Naive thymus-derived CD4-positive, alpha-beta T cell (primary cell): ENCODE measurements at places on chromosomes 16 and 17. TPM values are rescaled to one million over a fixed set of nuclear protein-coding genes. Genes with fewer than 3 reads are reported as not detected.

GRCh38 chr17:82519971-82520903 lies 705 bp downstream of the FOXK2 start:
- H3K36me3 ChIP-seq, result no peaks in the 10 kb centered on the region
- H3K27me3 ChIP-seq, result no peaks in the 10 kb centered on the region
- peak overlapping the region; percentile 50 for H3K4me3 ChIP-seq
- peak; percentile 51 for DNase-seq
- H3K27ac ChIP-seq, result peak overlapping the region; percentile 62

SGCA gene
- not detected for total RNA-seq

DNA sequence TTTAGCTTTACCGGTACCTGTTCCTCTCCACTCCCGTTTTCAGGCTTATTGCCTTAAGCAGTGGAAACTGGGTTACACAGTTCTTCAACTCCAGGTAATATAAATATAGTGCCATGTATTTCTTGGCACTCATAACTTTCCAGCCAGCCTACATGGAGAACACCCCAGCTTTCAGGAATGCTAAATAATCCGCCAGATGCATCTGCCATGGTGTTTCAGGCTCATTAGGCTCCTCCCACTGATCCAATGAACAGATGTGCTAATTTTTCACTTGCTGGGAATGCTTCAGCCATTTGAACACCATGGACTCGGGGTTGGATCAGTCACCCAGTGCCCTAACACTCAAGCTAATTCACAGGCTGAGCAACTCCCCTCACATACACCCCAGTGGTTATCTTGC lies 4.6 kb downstream of the ANKFN1 start:
- H3K4me1 ChIP-seq, result no peaks in the 10 kb centered on the region
- H3K36me3 ChIP-seq, result no peaks in the 10 kb centered on the region
- no peak overlapping the region for H3K4me3 ChIP-seq
- H3K27ac ChIP-seq, result no peak overlapping the region
- no peak for DNase-seq
- H3K27me3 ChIP-seq, result no peaks in the 10 kb centered on the region

SEBOX gene
- not detected in 2 replicates for total RNA-seq

PIK3R6 gene
- total RNA-seq, result 0.43 TPM

CHD9NB gene
- total RNA-seq, result not detected

TP53TG3F gene
- total RNA-seq, result not detected

DNA sequence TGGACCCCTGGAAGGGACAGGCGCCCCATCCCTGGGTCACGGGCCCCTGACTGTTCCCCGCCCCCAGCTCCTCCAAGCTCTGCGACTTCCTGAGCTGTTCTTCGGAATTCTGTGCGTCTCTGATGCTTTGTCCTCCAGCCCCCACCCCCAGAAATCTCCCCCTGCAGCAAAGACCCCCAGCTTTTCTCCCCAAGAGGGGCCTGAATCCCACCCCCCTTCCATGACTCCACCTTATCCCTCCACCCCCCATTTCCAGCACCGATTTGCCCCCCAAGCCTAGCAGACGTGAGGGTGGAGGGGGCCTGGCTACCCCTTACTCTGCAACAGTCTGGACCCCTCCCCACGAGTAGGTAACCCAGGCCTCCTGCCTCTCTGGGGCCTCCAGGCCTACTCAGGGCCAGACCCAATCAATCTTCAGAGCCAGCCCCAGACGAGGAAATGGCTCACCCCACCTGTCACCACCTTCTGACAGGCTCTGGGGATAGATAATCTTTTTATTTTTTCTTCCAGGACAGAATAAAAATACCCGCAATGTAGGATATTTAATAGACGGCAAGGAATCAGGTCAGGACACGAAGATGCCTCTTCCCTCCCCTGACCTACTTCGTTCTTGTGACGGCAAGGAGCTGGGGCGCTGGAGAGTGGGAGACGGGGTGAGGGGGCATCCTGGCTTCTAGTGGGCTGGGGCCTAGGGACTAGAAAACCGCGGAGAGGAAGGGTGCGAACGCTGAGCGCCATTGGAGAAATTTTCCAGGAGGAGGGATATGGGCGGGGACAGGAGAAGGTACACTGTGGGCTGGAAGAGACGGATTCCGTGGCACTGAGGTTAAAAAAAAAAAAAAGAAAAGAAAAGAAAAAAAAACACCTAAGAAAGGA lies 744 bp upstream of the PLXDC1 start:
- peak overlapping the region; percentile 61 for H3K27ac ChIP-seq
- no peaks in the 10 kb centered on the region for H3K36me3 ChIP-seq
- H3K27me3 ChIP-seq, result no peaks in the 10 kb centered on the region
- DNase-seq, result peak; percentile 39
- peak overlapping the region; percentile 91 for H3K4me3 ChIP-seq

MT1G gene
- total RNA-seq, result not detected

GRCh38 chr16:21708533-21709115 lies 44.9 kb downstream of the OTOA start:
- no peak overlapping the region for H3K4me3 ChIP-seq
- H3K27me3 ChIP-seq, result no peaks in the 10 kb centered on the region
- no peaks in the 10 kb centered on the region for H3K4me1 ChIP-seq
- peak; percentile 84 for DNase-seq

DNA sequence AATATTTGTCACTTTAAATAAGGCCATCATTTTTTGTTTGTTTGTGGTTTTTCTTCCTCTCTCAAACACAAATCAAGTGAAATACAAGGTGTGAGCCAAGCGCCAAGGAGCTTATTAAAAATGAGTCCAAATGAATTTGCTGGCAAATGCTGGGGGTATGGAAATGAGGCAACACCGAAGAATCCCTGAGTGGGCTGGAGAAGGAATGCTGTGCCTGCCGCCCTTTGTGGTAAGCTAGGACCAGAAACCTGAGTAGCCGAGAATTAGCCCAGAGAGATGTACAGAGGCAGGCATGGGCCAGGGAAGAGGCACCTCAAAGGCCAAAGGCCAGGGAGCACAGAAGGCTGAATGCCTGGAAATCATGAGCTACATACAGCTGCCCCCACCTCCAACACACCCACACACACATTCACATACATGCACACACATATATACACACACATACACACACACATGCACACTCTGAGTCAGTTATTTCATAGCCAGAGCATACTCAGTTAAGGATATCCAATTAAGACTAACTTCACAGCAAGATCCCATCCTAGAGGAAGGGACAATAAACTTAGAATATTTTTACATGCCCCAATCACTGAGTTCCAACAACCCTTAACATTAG lies 266.1 kb upstream of the DYNLRB2 start:
- no peak overlapping the region for H3K4me3 ChIP-seq
- H3K4me1 ChIP-seq, result no peaks in the 10 kb centered on the region
- H3K36me3 ChIP-seq, result no peaks in the 10 kb centered on the region
- H3K27ac ChIP-seq, result no peak overlapping the region
- H3K27me3 ChIP-seq, result no peaks in the 10 kb centered on the region
- DNase-seq, result no peak

GRCh38 chr17:57288040-57288772 lies 31.9 kb downstream of the MSI2 start:
- no peaks in the 10 kb centered on the region for H3K36me3 ChIP-seq
- H3K27me3 ChIP-seq, result no peaks in the 10 kb centered on the region
- no peak overlapping the region for H3K27ac ChIP-seq
- no peak for DNase-seq
- no peak overlapping the region for H3K4me3 ChIP-seq

DNA sequence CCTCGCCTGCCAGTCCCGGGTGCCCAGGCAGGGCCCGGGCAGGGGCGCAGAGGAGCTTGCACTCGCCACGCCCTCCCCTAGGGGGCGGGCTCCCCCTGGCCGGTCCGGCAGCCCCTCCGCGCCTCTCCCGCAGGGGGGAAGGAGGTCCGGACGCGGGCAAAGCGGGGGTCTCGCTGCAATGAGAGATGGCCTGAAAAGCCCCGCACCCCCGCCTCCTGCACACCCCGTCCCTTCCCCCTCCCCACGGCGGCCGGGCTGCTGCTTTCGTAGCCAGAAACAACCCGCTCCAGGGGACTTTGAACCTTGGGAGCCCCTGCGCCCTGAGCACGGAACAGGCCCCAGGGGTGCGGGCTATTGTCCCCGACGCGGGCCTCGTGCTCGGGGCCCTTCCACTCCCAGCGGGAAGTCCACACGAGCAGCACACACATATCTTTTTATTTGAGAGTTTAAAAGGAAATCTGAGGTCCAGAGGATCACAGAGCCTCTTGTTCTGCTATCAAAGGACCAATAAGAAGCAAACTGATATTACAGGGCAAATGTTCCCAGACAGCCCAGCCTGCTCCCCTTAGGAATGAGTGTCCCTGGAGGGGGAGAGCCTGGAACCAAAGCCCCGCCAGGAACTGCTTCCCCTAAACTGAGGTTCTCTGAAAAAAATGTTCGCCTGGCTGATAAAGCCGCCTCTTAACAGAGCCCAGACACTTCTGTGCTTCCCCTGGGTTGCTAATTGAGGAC lies 5.8 kb upstream of the CBX4 start:
- H3K27me3 ChIP-seq, result peaks cover 30% of the 10 kb centered on the region
- H3K36me3 ChIP-seq, result no peaks in the 10 kb centered on the region
- H3K4me3 ChIP-seq, result no peak overlapping the region

ATP2A3 gene
- 237 TPM for total RNA-seq

DNA sequence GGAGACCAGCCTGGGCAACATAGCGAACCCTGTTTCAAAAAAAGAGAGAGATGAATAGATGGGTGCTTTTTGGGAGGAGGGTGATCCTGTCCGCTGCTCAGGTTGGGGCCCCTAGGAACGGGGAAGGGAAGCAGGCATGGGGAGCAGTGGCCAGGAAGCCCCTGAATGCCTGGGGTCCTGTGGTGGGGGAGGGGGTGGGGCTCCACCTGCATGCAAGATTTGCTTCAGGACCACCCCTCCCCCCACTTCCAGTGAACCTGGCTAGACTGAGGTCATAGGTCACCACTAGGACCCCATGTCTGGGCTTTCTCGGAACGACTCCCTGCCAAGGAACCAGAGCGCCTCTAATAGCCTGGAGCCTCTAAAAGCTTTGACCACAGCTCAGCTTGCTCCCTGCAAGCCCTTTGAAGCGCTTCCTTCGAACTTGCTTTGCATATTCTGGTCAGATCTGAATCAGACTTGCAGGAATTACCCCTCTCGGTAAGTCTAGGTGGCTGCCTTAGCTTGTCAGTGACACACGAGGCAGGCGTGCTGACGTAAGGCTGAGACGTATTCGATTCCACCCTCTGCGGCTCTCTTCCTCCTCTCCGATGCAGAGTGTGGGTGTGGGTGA lies 3.7 kb downstream of the SOCS3 start:
- peak overlapping the region; percentile 90 for H3K27ac ChIP-seq
- peaks cover 63% of the 10 kb centered on the region for H3K4me1 ChIP-seq
- peak; percentile 95 for DNase-seq
- H3K36me3 ChIP-seq, result peaks cover 28% of the 10 kb centered on the region
- no peaks in the 10 kb centered on the region for H3K27me3 ChIP-seq
- H3K4me3 ChIP-seq, result peak overlapping the region; percentile 29

DNA sequence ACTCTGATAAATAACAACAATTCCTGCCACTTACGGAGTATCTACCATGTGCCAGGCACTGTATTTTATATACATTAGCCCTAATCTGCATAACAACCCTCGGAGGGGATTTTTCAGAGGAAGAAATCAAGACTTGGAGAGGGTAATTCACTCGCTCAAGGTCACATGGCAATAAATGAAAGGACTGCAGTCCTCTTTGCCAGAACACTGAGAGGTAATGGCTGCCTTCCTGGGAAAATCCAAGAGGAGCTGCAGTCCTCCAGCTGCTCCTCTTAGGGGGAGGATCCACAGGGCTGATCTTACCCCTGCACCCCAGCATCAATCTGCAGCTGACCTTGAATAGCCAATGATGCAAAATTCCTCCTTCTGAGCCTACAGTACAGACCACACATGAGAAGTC lies 114.1 kb upstream of the RPL38 start:
- no peak for DNase-seq
- H3K27me3 ChIP-seq, result no peaks in the 10 kb centered on the region
- H3K36me3 ChIP-seq, result no peaks in the 10 kb centered on the region
- no peaks in the 10 kb centered on the region for H3K4me1 ChIP-seq
- H3K27ac ChIP-seq, result no peak overlapping the region
- H3K4me3 ChIP-seq, result no peak overlapping the region

DNAH2 gene
- not detected for total RNA-seq

- H3K36me3 ChIP-seq, result peaks cover 5% of the 10 kb centered on the region
- H3K4me1 ChIP-seq, result peaks cover 6% of the 10 kb centered on the region
- no peak for DNase-seq
- H3K27ac ChIP-seq, result no peak overlapping the region
- no peaks in the 10 kb centered on the region for H3K27me3 ChIP-seq
- no peak overlapping the region for H3K4me3 ChIP-seq
Observed at GRCh38 chr17:795721-796120, 13.6 kb downstream of the MRM3 start.

SEPTIN12 gene
- total RNA-seq, result not detected

CDRT15 gene
- not detected for total RNA-seq
